ENCODE measurements at places on chromosomes 2 and 18.
A peak's percentile ranks its signal among the peaks of the same experiment; 100 is the strongest.

- peak; percentile 92 for DNase-seq
Observed at GRCh38 chr2:207505728-207506127, 24.0 kb upstream of the CREB1 start.

DNA sequence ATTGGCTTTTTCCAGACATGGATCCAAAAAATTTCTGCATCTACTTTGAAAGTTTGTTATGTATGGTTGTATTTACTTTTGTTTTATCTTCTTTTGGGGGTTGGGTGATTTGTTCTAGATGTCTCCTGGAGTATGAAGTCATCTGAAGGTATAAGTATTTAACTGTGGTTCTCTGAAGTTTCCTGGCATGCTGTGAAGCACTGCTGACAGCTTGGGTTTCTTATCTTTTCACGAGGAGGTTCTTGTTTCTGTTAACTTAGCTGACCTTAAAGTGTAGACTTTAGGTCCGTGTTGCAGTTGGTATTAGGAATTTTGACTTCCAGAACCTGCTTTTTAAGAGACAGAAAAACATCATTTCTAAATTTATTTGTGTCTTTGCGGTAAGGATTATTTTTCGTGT is 15.9 kb downstream of the GLS start:
- no peak for DNase-seq

DNA sequence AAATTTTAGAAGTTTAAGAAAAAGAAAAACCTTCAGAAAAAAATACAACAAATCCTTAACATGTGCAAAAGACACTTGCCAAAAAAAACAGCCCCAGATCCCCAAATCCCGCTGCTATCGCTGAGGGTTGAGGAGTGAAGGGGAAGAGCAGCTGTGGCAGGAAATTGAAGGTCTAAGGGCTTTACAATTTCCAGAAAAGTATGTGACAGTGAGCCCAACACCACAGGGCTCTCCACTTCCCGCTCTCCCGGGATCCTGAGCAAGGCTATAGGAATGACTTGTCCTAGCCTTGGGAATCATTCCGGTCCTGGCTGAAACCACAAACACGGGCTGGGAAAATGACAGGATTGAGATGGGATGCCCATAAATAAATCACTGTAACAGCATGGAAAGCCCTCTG is 191.4 kb downstream of the TMEM163 start:
- DNase-seq: peak; percentile 64

DNA sequence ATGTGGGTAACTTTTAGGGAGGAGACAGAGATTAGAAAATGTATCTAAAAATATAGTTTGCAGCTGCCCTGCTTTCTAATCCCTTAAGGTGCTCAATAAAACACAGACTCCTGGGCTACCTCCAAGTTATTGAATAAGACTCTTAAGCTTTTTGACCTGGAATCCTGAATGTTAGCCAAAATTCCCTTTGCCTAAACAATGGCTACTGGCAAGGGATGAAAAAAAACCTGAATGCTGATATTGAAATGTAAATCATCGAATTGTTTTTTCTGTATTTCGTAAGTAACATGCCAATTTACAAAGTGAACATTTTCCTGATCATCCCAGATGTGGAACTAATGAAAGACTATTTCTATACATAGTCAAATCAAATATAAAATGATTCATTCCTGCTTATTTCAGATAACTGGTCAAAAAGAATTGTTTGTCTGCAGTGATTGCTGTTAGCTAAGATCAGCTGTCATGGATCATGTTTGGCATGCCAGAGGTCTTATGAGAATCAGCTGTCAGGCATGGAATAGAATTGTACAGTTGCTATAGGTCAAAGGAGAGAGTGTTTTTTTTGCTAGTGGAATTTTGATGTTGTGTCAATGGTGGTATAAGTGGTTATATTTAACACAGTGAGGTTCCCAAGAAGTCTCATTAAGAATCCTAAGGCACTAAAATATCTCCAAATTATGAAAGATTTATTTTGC is 363.6 kb upstream of the CWC22 start:
- no peak for DNase-seq

DNA sequence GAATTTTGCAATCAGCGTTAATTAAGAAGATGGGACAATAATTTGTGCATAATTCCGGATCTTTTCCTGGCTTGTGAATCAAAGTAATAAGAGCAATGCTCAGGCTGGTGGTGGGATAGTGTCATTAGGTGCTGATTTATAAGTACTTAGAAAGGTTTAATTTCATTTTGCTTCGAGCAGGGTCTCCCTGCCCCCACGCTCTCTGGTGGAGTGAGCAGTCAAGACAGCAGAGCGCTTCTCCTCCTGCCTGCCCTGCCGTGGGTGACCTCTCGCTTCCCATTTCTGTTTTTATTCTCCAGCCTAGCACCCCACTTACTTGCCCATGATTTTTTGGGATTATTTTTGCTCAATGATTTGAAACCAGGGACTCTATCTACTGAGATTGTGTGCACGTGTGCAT is 7.1 kb downstream of the ASB18 start:
- DNase-seq: no peak

DNA sequence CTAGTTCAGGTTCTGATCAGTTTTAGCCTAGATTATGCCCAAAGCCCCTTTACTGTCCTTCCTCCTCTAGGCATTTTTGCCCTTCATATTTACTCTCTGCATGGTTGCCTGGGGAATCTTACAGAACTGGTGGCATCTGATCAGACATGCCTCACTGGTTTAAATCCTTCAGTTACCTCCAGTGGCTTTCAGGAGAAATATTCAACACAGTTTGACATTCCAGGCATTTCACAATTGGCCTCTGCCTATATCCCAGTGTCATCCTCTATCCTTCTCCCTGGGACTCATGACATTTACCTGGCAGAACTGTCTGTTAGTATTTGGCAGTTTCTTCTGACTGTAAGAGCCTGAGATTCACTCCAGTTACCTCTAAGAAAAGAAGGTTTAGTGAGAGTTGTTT is 152.9 kb upstream of the MEIS1 start:
- no peak for DNase-seq

GRCh38 chr2:64124571-64124970 is 19.6 kb downstream of the PELI1 start:
- no peak for DNase-seq

DNA sequence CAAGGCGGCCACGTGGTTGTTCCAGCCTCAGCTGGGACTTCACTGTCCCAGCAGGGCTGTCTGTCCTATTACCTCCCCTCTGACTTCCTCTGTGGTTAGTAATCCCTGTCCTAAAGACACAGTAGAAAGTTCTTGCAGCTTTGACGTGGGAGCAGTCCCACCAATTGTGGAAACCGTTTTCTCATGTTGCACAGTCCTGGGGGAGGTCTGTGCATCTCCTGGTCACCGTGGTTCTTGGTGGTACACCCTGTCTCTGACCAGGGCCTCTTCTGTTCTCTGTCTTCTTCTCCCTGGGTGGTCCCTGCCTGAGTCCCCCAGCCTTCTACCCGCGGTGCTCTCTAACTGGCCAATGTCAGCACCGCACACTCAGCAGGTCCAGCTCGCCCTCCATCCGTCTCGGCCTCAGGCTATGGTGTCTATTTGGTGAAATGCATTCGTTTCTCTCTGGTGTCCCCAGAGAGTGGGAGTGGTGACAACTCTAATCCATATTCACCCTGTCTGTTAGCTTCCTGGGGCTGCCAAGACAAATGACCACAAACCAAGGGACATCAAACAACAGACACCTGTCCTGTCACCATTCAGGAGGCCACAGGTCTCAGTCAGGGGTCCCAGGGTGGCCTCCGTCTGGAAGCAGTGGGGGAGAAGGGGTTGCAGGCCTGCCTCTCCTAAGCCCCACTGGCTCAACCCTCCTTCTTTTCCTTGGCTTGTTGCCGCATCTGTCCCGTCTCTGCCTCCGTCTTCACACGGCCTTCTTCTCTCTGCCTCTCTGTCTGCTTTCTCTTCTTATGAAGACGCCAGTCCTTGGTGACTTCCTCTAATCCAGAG is 99.8 kb downstream of the SH3BP4 start:
- no peak for DNase-seq

DNA sequence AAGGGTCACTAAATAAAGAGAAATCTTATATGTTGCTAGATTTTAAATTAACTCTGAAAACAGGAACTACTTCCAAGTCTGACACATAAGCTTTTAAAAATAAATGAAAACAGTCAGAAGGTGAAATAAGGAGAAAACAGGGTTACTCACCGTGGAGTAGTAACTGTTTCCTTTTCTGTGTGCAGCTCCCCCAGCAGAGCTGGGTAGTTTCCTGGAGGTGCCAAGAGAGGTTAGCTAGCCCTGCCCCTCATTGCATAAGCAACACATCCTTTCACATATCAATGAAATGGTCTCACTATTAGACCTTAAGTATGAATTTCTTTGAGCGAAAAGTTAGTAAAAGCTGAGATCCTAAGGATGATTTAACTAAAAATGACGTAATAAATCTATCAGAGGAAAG is 54.0 kb upstream of the GPR75 start:
- DNase-seq: peak; percentile 55

DNA sequence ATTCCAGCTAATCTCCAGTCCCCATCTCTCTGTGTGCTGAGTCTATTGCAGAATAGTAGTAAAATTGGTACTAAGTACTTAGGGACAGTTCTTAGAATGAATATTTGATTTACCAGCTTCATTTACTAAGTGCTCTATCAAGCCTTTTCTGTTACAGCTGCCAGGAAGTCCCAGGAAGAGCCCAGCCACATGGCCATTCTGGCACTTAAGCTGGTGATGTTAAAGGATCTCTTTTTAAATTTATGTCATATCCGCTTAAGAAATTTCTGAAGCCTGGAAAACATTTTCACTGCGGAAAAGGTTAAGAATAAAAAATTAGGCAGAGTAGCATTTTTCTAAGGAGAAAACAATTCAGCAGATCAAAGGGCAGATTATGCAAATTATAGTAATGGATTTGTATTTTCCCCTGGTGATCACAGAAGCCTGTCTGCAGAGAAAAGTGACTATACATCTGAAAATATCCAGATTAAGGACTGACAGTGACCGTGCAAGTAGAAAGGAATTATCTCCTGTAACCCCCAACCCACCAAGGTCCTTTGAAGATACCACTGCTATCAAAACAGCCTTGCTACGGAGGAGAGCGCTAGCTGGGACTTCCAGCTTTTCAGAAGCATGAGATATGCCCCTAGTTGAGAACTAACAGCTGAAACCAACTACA is 260.8 kb downstream of the SH3BP4 start:
- DNase-seq: no peak

DNA sequence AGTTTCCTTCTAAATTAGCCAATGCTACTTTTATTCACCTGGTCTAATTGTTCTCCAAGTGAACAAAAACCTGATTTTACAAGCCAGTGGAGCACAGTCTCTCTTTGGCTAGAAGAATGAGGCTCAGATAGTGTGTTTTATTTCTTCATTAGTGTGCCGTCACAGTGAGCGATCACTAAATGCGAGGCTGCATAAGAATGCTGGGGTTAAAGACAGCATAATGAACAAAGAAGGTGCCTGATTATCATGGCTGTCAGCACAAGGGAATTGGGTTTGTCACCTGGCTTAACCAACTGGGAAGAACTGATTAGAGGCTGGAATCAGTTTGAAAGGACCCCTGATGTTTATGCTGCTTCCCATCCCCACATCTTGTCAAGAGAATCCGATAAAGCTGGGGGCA is 76.4 kb downstream of the EPHA4 start:
- DNase-seq: no peak

DNA sequence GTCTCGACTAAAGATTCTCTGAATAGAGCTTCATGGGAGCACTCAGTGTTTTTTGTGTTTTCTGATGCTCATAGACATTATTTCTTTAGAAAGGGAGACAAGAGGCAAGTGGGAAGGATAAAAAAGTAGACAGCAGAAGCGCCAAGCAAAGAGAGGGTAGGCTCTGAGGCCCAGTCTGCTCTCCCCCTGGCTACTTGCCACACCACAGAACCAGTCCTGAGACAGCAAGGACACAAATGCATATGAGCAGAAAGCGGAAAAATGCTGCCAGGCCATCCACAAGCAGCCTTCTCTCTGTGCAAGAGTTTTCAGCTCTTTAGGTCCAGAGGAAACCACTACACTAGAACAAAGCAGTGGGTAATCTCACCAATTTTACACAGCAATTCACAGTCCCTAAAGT is 285.4 kb downstream of the ZNF521 start:
- peak; percentile 9 for DNase-seq

DNA sequence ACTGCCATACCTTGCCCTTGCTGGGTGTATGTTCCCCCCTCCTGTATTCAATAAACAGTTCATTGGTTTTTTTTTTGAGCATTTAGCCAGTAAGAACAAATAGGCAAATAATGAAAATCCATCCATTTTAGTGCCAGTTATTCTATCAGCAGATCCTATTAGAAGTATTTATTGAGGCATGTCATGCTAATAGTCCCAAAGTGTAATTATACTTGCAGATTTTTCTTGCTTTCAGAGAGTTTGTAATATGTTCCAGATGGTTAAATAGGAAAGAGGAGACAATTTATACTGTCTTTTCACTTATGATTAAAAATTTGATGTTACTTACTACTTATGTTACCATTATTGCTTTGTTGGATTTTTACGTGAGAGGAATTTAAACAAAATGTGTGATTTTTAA is 127.6 kb downstream of the NCOA1 start:
- no peak for DNase-seq

GRCh38 chr2:105597011-105597805 is 147.5 kb upstream of the NCK2 start:
- DNase-seq: no peak

Measured in EH (cell line).